Activated naive CD8-positive, alpha-beta T cell treated with anti-CD3 and anti-CD28 coated beads, Interleukin-2, amount 50 U/mL, for 24 hours (primary cell): ENCODE measurements at places on chromosomes 11 and 22.

DNA sequence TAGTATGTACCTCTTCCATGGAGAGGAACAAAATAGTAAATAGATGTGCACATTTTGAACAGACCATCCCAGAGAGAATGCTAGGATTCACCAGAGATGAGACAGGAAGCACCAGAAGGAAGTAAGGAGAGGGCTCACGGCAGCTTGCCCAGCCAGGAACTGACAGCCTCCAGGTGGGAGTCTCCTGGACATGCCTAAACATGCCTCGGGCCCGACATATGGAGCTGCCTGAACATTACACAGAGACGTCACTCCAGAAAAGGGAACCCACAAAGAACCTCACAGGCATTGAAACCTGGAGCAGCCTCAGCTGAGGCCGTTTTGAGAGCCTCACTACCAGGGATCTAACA is 67.4 kb downstream of the BRD1 start:
- H3K4me3 ChIP-seq: no peak overlapping the region
- no peaks in the 10 kb centered on the region for H3K36me3 ChIP-seq
- H3K27me3 ChIP-seq: no peaks in the 10 kb centered on the region
- peaks cover 12% of the 10 kb centered on the region for H3K4me1 ChIP-seq
- DNase-seq: no peak

DNA sequence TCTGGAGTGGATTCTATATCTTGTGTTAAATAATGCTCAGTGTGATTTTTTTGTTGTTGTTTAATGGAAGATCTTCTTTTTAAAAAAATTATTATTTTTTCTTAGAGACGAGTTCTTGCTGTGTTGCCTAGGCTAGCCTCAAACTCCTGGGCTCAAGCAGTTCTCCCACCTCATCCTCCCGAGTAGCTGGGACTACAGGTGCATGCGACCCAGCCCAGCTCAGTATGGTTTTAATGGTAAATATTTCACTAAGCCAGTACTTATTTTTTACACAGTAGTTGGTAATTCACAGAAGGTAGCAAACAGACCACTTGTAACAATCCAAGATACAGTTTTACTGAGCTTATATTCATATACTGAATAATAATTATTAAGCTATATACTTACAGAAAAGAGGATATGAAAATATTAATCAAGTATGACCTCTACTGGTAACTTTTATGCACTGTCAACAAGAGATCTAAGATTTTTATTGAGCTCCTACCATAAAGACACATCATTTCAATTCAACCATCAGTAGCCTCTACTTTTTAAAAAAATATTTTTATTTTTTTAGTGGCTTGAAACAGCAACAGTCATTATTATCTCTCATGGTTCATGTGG is 6.1 kb upstream of the CD59 start:
- peaks cover 4% of the 10 kb centered on the region for H3K27me3 ChIP-seq
- H3K36me3 ChIP-seq: peaks cover 3% of the 10 kb centered on the region
- no peak overlapping the region for H3K27ac ChIP-seq
- peaks cover 2% of the 10 kb centered on the region for H3K4me1 ChIP-seq
- no peak for DNase-seq

DNA sequence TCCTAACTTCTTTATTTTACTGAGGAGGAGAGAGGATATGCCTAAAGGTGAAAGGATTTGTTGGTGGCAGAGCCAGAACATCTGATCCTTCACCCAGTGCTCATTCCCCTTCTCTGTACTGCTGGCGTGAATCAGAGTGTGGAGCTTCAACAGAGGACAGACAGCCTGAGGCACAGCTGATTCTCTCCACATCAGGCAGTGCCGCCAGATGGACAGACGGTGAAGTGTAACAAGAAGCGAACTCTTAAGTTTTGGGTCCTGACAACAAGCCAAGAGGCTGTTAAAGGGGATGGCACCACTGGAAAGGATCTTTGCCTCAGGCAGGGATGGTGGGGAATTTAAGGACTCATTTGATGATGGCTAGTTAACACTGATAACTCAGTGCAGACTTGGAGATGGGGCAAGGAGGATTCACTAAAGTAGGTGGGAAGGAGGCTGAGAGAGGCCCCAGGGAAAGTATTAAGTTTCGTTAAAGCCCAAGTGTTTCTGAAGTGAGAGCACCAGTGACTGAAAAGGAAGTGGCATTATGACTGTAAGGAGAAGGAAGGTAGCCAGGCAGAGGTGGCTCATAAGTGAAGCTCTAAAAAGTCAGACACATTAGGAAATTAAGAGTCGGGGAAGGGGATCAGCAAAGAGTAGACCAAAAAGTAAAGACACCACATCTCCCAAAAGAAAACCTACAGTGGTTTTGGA is 81.3 kb downstream of the CLPB start:
- no peak overlapping the region for H3K27ac ChIP-seq
- no peaks in the 10 kb centered on the region for H3K4me1 ChIP-seq
- no peak overlapping the region for H3K4me3 ChIP-seq
- H3K27me3 ChIP-seq: no peaks in the 10 kb centered on the region
- H3K36me3 ChIP-seq: peaks cover 8% of the 10 kb centered on the region

GRCh38 chr22:33678523-33678922 is 241.8 kb downstream of the LARGE1 start:
- H3K36me3 ChIP-seq: no peaks in the 10 kb centered on the region
- H3K27me3 ChIP-seq: peaks cover 4% of the 10 kb centered on the region
- no peaks in the 10 kb centered on the region for H3K4me1 ChIP-seq
- H3K4me3 ChIP-seq: no peak overlapping the region

- no peaks in the 10 kb centered on the region for H3K36me3 ChIP-seq
- peaks cover 2% of the 10 kb centered on the region for H3K27me3 ChIP-seq
- H3K4me3 ChIP-seq: no peak overlapping the region
These were observed 228.8 kb downstream of the GRIK4 start for GRCh38 chr11:120740380-120740779.

- no peak for DNase-seq
- peaks cover 12% of the 10 kb centered on the region for H3K36me3 ChIP-seq
- H3K27me3 ChIP-seq: no peaks in the 10 kb centered on the region
- H3K4me1 ChIP-seq: peaks cover 24% of the 10 kb centered on the region
- no peak overlapping the region for H3K27ac ChIP-seq
- no peak overlapping the region for H3K4me3 ChIP-seq
These were observed 25.7 kb downstream of the ARAP1 start for GRCh38 chr11:72726266-72727220.

DNA sequence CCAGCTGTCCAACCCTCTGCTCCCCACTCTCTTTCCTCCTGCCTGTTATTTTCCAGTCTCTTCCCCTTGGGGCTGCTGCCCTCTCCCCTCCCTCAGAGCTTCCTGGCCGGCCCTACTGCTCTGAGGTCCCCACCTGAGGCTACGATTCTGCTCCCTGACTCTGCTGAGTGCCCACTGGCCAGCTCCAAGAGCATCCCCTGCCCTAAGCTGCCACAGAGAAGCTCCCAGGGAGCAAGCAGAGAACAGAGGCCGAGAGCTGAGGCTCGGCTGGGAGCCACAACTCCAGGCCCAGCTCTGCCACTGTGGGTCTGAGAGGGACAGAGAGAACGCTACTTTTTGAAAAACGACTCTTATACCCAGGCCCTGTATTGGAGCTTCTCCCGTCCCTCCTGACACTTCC is 61.1 kb downstream of the CHRDL2 start:
- no peaks in the 10 kb centered on the region for H3K27me3 ChIP-seq
- no peak for DNase-seq
- H3K4me3 ChIP-seq: no peak overlapping the region
- no peak overlapping the region for H3K27ac ChIP-seq
- peaks cover 3% of the 10 kb centered on the region for H3K36me3 ChIP-seq

- H3K4me3 ChIP-seq: no peak overlapping the region
- no peaks in the 10 kb centered on the region for H3K27me3 ChIP-seq
- no peak overlapping the region for H3K27ac ChIP-seq
- DNase-seq: no peak
- peaks cover 4% of the 10 kb centered on the region for H3K4me1 ChIP-seq
These were observed 24.9 kb downstream of the CTSC start for GRCh38 chr11:88312628-88313027.

DNA sequence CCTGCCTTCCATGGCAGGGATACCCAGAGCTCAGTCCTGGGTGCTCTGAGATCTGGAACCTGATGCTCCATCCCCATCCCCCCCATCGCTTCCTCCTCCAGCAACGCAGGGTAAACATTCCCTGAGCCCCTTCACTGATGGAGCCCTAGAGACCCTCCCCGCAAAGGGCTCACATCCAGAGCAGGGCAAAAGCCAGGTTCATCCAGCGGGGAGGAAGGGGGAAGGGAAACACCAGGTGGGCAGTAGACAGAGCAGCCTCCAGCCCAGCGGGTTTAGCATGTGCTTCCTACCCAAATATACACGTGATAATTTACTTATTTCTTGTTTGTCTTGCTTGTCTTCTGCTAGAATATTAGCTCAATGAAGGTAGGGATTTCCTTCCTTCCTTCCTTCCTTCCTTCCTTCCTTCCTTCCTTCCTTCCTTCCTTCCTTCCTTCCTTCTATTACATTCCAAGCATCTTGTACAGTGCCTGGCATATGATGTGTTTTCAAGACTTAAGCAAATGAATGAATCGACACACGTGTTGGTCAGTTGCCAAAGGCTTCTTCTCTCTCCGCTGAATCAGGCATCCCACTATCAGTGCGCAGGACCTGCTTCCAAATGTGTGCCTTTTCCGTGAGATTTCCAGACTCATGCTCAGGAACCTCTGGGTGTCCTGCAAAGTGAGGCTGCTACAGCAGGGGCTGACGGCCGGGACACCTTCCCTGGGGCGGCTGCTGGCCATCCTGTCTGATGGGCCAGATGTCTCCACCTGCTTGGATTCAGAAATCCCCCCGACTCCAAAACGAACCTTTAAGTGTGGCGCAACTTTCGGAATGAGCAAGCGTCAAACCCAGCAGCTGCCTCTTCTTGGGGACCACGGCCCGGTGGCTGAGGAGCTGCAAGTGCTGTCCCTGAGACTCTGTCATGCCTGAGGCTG is 955.1 kb downstream of the BRD1 start:
- H3K36me3 ChIP-seq: no peaks in the 10 kb centered on the region
- no peaks in the 10 kb centered on the region for H3K4me1 ChIP-seq
- H3K4me3 ChIP-seq: no peak overlapping the region
- no peak overlapping the region for H3K27ac ChIP-seq
- no peak for DNase-seq
- peaks cover 12% of the 10 kb centered on the region for H3K27me3 ChIP-seq

- H3K4me1 ChIP-seq: peaks cover 52% of the 10 kb centered on the region
- peaks cover 56% of the 10 kb centered on the region for H3K36me3 ChIP-seq
- DNase-seq: no peak
- no peaks in the 10 kb centered on the region for H3K27me3 ChIP-seq
These were observed 865 bp downstream of the RBM14 start for GRCh38 chr11:66617155-66617834.

GRCh38 chr11:17352950-17353820 is 1.6 kb downstream of the NCR3LG1 start:
- H3K4me3 ChIP-seq: peak overlapping the region; percentile 92
- no peaks in the 10 kb centered on the region for H3K27me3 ChIP-seq
- H3K27ac ChIP-seq: peak overlapping the region; percentile 94

GRCh38 chr11:117488996-117489952 is 161.6 kb downstream of the CEP164 start:
- peaks cover 17% of the 10 kb centered on the region for H3K27me3 ChIP-seq
- no peaks in the 10 kb centered on the region for H3K36me3 ChIP-seq
- no peak for DNase-seq
- no peak overlapping the region for H3K4me3 ChIP-seq
- no peaks in the 10 kb centered on the region for H3K4me1 ChIP-seq

DNA sequence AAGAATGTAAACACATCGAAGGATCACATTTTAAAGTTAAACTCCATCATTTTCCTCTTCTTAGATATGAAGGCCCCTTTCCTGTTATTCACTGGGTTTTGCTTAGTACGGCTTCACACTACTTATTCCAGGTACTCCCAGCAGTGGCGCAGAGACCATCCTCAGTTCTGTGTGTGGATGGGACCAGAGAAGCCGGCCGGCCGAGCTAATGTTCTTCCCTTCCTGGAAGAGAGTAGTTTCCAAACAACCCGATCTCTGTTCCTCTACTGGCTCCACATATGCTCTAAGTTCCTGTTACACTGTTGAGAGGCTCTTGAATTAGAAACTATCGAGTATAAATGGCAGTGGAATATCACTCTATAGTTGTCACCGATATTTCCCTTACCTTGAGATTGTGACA is 684 bp upstream of the NFRKB start:
- H3K4me1 ChIP-seq: peaks cover 28% of the 10 kb centered on the region
- peak overlapping the region; percentile 87 for H3K4me3 ChIP-seq
- peak overlapping the region; percentile 70 for H3K27ac ChIP-seq

DNA sequence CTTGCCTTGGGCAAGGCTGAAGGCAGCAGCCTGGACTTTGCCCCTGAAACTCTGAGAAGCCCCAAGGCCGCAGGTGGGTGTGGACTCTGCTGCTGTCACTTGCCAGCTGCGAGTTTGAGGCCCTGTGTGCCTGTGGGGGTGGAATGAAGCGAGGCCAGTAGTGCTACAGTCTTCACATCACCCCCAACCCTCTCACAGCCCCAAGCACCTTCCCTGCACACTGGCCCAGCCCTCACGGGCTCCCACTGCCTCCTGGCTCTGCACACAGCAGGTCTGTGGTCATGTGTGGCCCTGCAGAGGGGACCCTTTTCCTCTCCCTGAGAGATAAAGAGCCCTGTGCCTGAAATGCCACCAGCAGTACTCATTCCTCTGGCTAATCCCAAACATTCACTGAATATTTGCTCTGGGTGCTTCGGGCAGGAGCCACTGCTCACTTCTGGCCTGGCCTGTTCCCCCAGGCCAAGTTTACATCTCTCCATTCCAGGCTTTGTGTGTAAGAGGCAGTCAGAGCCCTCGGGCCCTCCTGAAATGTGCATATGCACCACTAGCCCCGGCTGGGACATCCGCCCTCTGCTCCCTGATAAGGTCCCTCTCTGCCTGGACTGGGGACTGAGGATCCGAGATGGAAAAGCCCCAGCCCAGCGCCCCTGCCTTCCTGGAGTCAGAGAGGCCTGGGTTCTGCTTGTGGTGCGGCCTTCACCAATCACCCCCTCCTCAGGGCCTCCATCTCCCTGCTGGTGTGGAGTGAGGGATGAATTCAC is 17.7 kb downstream of the MGAT3 start:
- no peak for DNase-seq
- H3K4me1 ChIP-seq: peaks cover 20% of the 10 kb centered on the region
- H3K4me3 ChIP-seq: no peak overlapping the region
- H3K27ac ChIP-seq: no peak overlapping the region
- no peaks in the 10 kb centered on the region for H3K36me3 ChIP-seq
- H3K27me3 ChIP-seq: no peaks in the 10 kb centered on the region

GRCh38 chr11:28338371-28338770 is 230.2 kb downstream of the METTL15 start:
- H3K4me3 ChIP-seq: no peak overlapping the region
- H3K36me3 ChIP-seq: peaks cover 6% of the 10 kb centered on the region
- no peak for DNase-seq
- H3K4me1 ChIP-seq: no peaks in the 10 kb centered on the region
- H3K27me3 ChIP-seq: no peaks in the 10 kb centered on the region

DNA sequence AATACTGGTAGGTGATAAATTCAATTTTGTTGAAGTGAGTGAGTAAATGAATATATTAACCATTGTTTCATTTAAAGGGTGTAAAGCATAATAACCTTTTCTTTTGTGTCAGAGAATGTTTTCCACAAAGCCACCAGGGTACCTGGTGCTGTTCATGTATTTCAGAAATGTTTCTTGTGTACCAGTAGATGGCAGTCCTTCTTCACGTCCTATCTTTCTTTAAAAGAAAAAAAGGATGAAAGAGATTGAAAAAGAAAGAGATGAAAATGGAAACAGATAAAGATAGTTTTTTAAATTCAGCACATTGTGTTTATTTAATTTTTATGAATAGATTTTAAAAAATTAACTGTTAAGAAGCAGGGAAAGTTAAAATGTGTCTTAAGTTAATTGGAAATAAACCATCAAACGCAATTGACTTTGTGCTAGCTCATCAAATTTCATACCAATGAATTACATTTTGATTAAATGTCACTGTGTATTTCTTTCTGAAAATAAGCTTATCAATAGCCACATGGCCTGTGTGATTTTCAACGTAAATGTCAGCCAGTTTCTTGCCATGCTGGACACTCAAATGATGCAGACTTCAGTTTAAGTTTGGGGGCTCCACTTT is 65.5 kb upstream of the CHORDC1 start:
- H3K36me3 ChIP-seq: no peaks in the 10 kb centered on the region
- DNase-seq: no peak
- no peaks in the 10 kb centered on the region for H3K27me3 ChIP-seq
- H3K27ac ChIP-seq: no peak overlapping the region
- no peak overlapping the region for H3K4me3 ChIP-seq
